Brain (organoid and tissue), 16 donors: ENCODE measurements at places on chromosomes 6 and 20.

GRCh38 chr6:166655251-166655650, 28.2 kb upstream of the RPS6KA2 start:
- DNase-seq = no peak

DNA sequence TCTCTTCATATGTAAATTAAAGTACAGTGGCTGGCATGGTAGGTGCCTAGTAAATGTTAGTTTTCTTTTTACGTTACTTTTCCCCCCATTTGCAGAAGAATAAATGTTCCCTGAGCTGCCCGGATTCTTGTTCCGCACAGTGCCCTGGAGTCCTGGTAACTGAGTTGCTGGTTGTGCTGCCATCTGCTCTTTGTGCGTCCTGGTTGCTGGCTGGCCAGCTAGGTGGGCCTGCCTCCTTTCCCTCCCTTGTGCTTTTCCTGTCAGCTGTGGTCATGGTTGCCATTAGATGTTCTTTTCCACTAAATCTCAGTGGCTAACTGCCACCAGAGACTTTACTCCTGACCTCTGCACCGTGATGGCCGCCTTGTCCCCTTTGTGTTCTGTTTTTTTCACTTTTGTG, 28.6 kb downstream of the CEP43 start:
- DNase-seq = no peak

- peak; percentile 58 for DNase-seq
These were observed 146.9 kb downstream of the MACROD2 start for GRCh38 chr20:14142171-14142570.

- no peak for DNase-seq
These were observed 284.0 kb upstream of the DEFB112 start for GRCh38 chr6:50333696-50334095.

DNA sequence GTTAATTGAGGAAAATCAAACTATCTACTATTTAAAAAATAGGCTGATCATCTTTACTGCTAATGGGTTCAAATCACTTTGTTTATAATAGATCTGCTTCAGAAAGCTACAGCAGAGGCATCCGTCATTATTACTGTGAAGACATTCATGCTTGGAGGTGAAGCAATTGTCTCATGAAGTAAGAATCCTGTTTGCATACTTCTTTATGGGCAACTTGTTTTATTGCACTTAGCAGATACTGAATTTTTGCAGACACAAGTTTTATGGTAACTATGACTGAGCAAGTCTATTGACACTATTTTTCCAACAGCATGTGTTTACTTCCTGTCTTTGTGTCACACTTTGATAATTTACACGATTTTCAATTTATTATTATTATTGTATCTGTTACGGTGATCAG, 573.9 kb downstream of the RFPL4B start:
- no peak for DNase-seq

DNA sequence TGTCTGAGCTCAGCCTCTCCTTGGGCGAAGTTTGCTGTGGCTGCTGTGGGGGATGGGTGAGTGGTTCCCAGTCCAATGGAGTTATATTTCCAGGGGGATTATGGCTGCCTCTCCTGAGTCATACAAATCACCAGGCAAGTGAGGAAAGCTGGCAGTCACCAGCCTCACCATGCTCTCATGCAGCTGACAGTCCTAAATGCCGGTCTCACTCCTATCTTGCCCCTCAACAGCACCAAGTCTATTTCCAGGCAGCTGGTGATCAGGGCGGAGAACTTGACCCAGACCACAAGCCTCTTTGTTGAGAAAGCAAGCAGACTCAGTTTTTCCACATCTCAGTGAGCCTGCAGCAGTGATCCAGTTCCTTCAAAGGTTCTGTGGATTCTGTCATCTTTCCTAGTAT, 98.9 kb downstream of the TBC1D32 start:
- no peak for DNase-seq

- no peak for DNase-seq
These were observed 142.8 kb downstream of the VEGFA start for GRCh38 chr6:43912598-43913371.

DNA sequence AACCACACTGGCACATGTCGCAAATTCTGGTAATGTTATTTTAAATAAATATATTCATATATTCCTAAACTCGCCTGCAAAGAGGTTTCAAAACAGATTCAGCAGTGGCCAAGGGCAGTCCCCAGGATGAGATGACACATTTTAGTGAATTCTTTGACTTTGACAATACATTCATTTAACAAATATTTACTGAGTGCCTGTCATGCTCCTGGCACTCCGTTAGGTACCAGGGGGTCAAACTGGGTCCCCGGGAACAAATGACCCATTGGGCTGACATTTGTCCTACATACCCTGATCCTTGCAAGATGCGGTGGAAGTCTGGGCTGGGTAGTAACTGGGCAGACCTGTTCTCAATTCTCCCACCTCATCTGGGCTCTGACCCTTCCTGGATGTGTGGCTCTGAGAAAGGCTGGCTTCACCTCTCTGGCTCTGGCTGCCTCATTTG, 74.9 kb downstream of the FYN start:
- DNase-seq = no peak

- no peak for DNase-seq
These were observed 99.0 kb upstream of the LGSN start for GRCh38 chr6:63418741-63419140.

- no peak for DNase-seq
These were observed 33.8 kb upstream of the ADTRP start for GRCh38 chr6:11812439-11812838.

DNA sequence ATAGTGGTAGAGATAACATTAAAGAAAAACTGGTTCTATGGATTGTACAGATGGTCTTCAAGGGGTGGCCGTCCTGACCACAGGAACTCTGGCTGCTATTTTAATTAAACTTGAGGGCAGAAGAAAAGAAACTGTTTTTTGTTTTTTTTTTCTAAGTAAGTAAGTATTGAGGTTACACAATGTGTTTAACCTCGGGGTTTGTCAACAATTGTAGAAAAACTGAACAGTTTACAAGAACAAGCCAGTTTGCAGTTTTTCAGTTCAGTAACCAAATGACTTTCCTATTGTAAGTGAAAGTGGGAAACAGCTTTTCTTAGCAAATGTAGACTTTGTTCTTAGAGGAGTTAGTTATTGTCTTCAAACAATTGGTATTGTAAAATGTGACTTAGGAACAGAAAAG, 77.0 kb downstream of the PLCB1 start:
- no peak for DNase-seq

- no peak for DNase-seq
These were observed 379.5 kb upstream of the SULF2 start for GRCh38 chr20:48164566-48165400.

DNA sequence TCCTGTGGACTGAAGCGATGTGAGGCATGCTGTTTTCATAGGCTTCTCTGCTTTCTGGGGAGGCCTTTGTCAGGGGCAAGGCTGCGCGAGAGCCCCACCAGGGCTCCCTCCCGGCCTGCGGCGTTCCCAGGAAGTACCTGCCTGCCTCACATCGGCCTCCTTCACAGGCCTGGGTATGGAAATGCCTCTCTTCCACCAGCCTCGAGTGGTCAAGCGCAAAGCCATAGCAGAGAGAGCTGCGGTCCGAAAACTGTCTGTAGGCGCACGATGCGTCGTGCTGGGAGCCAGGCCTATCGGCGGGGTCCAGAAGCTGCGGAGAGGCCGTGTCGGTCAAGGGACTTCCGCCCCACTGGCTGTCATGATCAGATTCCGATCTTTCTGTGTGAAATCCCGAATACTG, 71.2 kb downstream of the SIM1 start:
- DNase-seq = no peak

DNA sequence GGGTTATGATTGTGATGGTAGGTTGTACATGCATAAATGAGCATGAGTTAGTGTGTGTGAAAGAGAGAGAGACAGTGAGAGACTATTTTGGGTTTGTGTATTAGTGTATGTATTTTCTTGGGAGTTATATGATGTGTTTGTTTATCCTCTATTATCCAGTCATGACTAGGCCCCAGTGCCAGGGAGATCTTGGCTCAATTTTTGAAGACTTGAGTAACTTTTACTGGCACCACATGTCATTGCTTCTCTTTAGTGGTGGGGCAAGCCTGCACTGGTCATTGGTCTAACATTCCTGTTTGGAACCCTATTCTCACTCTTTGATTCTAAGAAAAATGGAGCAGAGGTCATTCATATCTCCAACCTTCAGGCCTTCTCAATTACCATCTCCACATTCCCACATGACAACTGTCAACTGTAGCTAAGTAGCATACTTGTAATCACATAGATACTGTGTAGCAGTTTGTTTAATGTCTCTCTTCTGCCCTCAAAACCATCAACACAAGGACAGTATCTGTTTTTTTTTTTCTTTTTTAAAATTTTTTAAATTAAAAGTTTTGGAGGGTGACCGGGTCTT, 8.8 kb downstream of the L3MBTL1 start:
- no peak for DNase-seq

GRCh38 chr6:72175916-72176315, 289.6 kb downstream of the RIMS1 start:
- no peak for DNase-seq

DNA sequence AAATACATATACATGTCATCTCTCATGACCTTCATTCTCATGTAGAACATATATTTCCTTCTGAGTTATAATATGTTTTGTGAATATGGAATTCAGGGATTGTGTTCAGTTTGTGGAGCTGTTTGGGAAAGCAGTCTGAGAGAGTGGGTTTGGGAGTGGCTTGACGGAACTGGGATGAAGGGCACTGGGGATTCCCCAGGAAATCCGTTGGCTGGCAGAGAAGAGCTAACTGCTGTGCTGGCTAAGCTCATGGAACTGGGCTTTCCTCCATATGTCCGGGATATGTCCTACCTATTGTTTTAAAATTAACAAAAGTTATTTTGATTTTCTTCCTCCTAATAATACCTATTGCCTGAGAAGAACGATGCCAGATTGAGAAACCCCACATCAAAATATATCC, 359.5 kb upstream of the FLRT3 start:
- no peak for DNase-seq
